Stimulated activated naive CD8-positive, alpha-beta T cell treated with anti-CD3 and anti-CD28 coated beads, Interleukin-15, amount 100 ng/mL, for 72 hours (primary cell): ENCODE measurements at places on chromosomes 7 and 10.

DNA sequence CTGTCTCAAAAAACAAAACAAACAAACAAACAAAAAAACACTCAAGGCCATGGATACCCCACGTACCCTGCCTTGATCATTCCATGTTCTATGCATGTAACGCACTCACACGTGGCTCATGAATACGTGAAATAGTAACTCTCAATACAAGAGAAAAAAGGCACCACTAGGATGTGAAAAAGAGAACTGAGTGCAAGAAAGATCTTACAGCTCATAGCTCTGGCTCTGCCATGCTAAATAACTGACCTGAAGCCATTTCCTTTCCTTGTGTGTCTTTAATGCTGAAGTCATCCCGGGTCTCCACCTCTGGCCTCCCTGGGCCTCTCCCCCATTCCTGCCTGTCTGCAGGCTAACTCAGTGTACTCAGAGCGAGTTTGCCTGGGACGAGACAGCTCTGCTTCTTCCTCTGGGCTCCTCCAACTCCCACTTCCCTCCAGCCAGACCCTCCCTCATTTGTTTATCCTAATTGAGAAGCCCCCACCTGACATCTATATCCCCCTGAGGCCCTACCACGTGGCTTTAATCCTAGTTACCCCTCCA, 117.3 kb downstream of the PRPF18 start:
- DNase-seq: no peak

DNA sequence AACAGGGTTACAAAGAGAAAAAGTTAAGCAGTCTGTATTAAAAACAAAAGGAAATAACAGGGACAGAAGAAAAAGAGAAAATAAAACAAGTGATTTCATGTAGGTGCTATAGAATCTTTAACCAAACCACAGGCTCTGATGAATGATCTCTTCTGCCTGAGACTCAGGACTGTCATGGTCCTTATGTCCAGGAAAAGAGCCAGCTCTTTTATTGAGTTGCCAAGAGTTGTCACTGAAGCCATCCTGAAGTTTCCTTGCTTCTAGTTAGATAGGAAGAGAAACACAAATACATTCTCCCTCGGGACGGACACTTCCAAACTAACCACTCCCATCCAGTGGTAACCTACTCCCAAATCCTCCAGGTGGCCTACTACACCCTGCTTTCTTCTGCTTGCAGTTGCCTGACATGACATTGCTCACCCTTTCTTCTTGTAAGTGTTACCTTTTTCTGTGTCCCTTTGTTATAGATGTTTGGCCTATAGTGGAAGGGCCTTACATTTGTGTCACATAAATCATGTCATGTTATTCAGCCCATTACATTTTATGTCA, 346.7 kb downstream of the NRG3 start:
- no peak for DNase-seq

- no peak for DNase-seq
Measured at GRCh38 chr7:155699180-155699579, 54.7 kb downstream of the RBM33 start.

- DNase-seq: no peak
Measured at GRCh38 chr7:150977382-150978125, 567 bp downstream of the KCNH2 start.

- peak; percentile 54 for DNase-seq
Measured at GRCh38 chr7:2431260-2431867, 28.0 kb downstream of the CHST12 start.

- no peak for DNase-seq
Measured at GRCh38 chr7:104656467-104656866, 328.1 kb downstream of the LHFPL3 start.
